ENCODE measurements at places on chromosomes 7 and 10.

GRCh38 chr7:92695308-92696261 is 105.4 kb upstream of the FAM133B start:
- no peak for DNase-seq

- DNase-seq = no peak
These were observed 22.7 kb downstream of the MICALL2 start for GRCh38 chr7:1436608-1437007.

DNA sequence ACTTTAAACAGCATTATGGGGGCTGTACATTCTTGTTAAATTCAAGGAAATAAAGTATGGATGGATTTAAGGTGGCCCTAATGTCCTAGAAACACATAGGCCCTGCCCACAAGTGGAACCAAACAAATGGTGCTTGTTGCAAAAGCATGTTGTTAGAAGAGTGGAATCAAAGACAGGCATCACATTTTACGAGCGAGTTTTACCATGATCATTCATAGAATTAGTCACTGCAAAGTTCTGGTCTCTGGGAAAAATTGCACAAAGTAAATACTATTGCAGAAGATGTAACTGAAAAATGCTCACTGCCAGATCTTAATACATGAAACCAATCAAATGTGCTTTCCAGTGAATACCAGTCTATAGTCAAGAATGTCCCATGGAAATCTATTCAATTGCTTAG is 677.1 kb downstream of the PARD3 start:
- no peak for DNase-seq

DNA sequence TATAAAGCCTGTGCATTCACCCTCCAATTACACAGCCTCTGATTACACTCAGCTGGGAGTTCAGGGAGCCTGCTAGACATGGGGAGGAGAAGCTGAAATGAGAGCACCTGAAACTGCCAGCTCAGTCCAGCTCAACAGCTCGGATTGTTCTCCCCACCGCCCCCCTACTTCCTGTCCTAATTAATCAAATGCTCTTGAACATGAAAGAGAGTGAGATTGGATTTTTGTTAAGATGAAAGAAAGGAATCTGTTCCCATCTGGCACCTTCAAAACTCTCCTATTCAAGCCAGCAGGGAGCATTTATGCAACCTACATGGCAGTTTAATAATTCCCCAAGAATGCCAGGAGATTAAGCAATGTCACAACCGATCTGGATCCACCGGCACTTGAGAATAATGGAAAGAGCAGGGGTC is 98.0 kb downstream of the NPSR1 start:
- DNase-seq = no peak

DNA sequence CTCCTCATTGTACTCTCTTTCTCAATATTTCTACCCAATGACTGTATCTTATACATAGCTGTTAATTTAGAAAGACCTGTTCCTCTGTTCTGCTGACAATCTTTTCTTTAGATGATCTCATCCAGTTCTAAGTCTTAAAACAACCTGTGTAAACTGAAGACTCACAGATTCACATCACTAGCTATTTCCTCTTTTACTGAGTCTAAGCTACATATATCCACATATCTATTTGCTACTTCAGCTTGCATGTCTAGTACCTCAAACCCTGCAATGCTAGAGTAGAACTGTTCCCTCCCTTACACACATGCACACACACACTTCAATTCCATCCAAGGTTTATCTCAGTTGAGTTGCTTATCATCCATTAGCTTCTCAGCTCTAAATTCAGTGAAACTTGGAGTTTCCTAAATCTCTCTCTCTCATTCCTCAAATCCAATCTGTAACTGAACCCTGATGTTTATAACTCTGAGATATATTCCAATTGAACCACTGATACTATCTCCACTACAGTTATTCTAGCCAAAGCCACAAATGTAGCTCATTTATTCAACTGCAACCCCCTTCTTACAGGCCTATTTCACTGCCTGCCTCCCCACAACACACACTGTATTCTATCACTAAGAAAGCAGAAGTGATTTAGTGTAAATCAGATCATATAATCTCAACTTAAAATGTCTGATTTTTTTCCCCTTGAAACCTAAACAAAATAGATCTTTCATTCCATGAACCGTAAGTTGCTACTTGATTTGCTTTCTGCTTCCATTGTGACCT is 1036.8 kb upstream of the POT1 start:
- no peak for DNase-seq

GRCh38 chr7:108629651-108630400 is 60.2 kb downstream of the DNAJB9 start:
- no peak for DNase-seq

DNA sequence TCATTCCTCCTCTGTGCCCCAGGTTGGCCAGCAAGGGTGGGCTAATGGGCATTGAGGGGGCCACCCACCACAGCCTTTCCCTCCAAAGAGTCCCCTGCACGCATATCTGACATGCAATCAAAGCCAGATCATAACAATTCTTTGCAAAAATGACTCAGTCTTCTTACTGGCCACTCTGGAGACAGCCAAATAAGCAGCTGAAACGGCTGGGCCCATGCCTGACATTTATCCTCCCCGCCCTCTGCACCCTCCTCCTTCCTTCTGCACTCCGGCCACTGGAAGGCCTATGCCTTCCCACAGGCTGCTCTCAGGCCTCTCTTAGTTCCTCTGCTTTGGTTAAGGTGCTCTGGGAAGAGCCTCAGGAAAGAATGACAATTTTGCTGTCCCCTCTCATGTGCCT is 29.2 kb upstream of the NPFFR1 start:
- DNase-seq = no peak

DNA sequence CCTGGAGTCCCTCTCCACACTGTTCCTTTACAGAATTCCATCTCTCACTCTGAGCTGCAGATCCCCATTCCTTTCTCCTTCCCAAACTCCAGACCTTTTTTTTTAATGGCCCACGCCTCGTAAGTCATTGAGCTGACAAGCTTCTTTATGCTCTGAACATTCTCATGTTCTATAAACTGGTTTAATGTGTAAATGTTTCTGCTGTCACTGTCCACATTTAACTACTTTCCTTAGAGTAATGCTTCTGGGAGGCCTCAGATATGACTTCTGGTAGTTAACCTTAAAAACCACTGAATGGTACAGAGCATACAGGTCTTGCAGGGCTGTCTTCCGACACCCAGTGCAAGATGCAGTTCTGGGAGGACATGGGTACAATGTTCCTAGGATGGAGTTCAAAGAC is 71.1 kb upstream of the CAMK2B start:
- no peak for DNase-seq

DNA sequence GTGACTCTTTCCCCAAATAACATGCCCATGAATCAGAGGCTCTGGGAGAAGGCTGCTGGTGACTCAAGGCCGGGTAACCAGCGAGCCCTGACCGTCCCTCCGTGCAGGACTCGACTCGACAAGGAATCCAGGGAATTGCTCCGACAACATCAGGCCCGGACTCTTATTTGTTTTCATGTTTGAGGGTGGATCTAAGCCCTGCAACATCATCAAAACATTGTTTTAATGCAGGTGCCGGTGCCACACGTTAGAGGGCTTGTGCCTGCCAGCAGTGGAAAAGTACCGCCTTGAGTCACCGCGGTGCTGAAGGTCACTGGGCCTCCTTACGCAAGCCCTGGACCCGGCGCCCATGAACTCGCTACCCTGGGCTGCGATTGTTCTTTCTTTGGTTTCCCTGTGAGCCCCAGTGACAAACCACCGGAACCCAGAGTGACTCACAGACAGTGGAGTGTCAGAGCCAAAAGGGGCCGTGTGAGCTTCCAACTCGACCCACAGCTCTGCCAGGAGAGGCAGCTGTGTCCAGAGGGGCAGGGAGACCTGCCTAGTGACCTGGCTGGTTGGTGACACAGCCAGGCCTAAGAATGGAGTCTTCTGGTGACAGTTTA is 139.4 kb upstream of the SHH start:
- DNase-seq = no peak

DNA sequence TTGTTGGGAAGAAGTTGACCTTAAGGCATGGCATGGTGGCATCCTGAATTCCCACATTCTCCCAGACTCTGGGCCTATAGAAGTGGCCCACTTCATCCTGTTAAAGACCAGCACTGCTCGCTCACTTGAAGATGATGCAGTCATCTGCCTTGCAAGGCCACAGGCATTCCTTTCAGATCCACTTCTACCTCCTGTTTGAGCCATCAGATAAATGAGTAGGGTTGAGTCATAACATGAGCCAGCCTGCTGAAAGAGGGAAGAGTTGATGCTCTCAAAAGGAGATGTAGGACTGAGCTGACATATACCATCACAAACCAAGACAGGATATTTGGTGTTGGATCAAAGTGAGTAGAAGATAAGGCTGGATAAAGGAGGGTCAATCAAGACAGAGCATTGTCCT is 1.5 kb upstream of the EBLN1 start:
- no peak for DNase-seq

GRCh38 chr7:124765401-124766352 is at the start of gene GPR37:
Gene GPR37, minus strand, starts transcription at chr7:124765792. Its CDS starts 816 bp downstream, at chr7:124764976.
- DNase-seq = no peak

GRCh38 chr7:91953618-91954017 is 13.0 kb downstream of the AKAP9 start:
- DNase-seq = no peak

- no peak for DNase-seq
These were observed 46.0 kb downstream of the CDC123 start for GRCh38 chr10:12241810-12242529.

DNA sequence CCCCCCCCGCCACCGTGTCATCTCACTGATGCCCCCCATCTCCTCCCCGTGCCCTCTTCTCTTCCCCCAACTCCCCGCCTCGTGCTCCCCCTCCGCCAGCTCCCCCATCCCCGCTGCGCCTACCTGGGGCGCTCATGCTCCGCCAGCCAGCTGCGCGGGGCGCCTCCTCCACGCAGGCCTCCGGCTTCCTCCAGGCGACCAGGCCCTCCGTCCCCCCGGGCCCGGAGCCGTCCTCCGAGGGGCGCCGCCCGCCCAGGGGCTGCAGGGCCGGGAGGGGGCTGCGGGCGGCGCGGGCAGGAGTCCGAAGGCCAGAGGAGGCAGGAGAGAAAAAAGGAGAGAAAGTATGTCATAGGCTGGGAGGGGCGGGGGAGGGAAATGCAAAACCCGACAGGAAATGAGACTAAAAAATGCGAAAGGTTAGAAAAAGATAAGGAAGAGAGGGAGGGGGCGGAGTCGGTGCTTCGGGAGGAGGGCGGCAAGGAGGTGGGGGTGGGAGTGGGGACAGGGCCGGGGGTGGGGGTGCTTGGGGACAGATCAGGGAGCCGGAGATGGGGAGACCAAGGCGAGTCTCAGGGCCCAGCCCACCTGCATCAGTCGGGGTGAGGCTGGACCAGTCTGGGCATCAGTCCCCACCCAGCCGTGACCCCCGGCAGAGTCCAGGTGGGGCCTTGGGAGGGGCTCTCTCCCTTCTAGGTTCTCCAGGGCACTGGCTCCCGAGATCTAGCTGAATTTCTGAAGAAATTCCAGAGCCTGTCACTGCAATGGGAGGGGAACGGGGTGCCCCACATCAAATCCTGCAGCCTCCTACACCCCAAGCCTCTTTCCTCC is at the start of gene CARD11:
Gene CARD11 (minus strand): TSS at position 324 of the 828 bp plus-strand sequence. CDS start 85,361 bp downstream, outside the sequence.
- DNase-seq = no peak

GRCh38 chr7:121562259-121562658 is 166.2 kb upstream of the FAM3C start:
- DNase-seq = no peak

DNA sequence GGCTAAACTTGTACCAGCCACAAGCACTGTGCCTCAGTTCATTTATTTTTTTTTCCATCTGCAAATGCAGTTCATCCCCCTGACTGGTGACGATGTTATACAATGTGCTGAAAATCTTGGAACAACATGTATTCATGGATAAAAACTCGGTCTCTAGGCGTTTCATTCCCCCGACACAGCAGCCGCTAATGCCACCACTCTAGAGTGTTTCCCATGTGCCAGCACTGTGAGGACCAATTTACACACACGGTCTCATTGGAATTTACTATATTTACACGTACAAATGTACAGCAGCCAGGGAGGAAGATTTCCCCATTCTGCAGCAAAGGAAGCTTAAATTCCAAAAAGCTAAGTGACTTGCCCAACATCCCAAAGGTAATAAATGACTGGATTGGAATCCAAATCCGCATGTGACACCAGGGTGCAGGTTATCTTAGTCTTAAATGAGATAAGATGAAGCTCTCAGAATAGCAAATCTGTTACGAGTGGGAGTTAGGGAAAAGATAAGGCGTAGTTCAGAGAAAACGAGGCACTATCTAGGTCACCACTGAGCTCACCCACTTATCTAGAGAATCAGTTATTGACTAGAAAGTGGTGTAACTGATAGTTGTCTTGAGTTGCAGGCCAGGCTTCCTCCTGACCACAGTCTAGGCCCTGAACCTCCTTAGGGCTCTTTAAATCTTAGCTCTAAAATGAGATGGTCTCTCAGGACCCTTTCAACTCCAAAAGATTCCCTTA is 36.7 kb downstream of the FAM107B start:
- no peak for DNase-seq

GRCh38 chr10:84452003-84452402 is 123.6 kb downstream of the CCSER2 start:
- no peak for DNase-seq

GRCh38 chr10:103824281-103824680 is 31.1 kb downstream of the SH3PXD2A start:
- DNase-seq = no peak

- DNase-seq = no peak
These were observed 17.8 kb upstream of the PTF1A start for GRCh38 chr10:23174074-23174976.

- DNase-seq = no peak
These were observed 417 bp downstream of the RFC2 start for GRCh38 chr7:74253835-74254128.

DNA sequence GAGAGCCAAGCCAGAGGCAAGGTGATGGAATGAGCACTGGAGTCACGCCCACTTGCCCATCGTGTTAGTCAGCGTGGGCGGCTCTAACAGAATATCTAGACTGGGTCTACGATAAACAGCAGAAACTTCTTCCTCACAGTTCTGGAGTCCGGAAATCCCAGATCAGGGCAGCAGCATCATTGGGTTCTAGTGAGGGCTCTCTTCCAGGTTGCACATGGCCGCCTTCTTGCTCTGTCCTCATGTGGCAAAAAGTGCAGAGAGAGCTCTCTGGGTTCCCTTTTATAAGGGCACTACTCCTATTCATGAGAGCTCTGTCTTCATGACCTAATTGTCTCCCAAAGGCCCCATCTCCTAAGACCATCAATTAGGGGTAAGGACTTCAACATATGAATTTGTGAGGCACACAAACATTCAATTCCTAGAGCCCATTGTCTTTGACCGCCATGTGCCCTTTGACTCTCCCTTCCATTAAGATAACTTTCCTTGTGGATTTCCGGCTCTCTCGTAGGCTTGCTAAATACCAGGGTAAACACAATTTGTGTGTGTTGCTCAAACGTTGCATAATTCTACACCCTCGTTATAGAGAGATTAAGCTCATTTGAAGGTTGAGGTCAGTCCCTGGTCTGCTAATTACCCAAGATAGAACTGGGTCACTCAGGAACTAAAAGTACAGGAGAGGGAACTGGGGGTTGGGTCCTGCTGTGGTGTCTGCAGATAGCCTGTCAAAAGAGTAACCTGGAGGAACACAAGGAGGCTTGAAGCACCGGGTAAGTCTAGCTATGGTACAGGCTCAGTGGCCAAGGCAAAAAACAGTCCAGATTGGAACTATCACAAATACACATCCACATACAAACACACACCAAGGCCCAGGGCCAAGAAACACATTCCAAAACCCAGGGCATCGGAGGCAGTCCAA is 28.7 kb upstream of the USP6NL start:
- no peak for DNase-seq

- DNase-seq = no peak
These were observed 235.4 kb downstream of the RPS24 start for GRCh38 chr10:78269060-78269459.

Data from cortex of kidney (tissue), 1 donor.